Activated T-helper 1 cell treated with anti-CD3 and anti-CD28 coated beads, Interleukin-12 subunit alpha, Interleukin-12 subunit beta, Interleukin-2, Interleukin-4 antibody, amounts not matched to agents 30 ng/mL and 10 ng/mL and 1 ng/mL, durations not matched to agents 14 hours and 24 hours and 36 hours (primary cell): ENCODE measurements at places on chromosomes 5 and 9. TPM values are rescaled to one million over a fixed set of nuclear protein-coding genes. Genes with fewer than 3 reads are reported as not detected.
A peak's percentile ranks its signal among the peaks of the same experiment; 100 is the strongest.

CBY3 gene
- total RNA-seq: 0.66 and 1.0 TPM in 2 replicates

SMIM3 gene
- 12.8 and 13.4 TPM in 2 replicates for total RNA-seq

PCDHB7 gene
- not detected in 2 replicates for total RNA-seq

- no peaks in the 10 kb centered on the region for H3K4me1 ChIP-seq
- no peak for DNase-seq
- no peak overlapping the region for H3K27ac ChIP-seq
- H3K4me3 ChIP-seq: no peak overlapping the region
- no peaks in the 10 kb centered on the region for H3K36me3 ChIP-seq
Measured at GRCh38 chr9:100499460-100499859, 26.5 kb downstream of the TMEFF1 start.

GRCh38 chr9:130183133-130183762 lies 11.0 kb downstream of the NCS1 start:
- no peak overlapping the region for H3K4me3 ChIP-seq
- H3K27ac ChIP-seq: no peak overlapping the region
- peaks cover 4% of the 10 kb centered on the region for H3K27me3 ChIP-seq
- no peaks in the 10 kb centered on the region for H3K36me3 ChIP-seq
- no peaks in the 10 kb centered on the region for H3K4me1 ChIP-seq

- peaks cover 8% of the 10 kb centered on the region for H3K27me3 ChIP-seq
- H3K36me3 ChIP-seq: no peaks in the 10 kb centered on the region
- no peak for DNase-seq
- no peaks in the 10 kb centered on the region for H3K4me1 ChIP-seq
Measured at GRCh38 chr9:69149321-69149807, 24.7 kb upstream of the TJP2 start.

GRCh38 chr9:87445646-87446045 lies 52.0 kb upstream of the DAPK1 start:
- no peak overlapping the region for H3K27ac ChIP-seq
- peaks cover 2% of the 10 kb centered on the region for H3K27me3 ChIP-seq
- no peak for DNase-seq
- H3K36me3 ChIP-seq: no peaks in the 10 kb centered on the region

GRCh38 chr5:54294097-54294667 lies 16.2 kb downstream of the ARL15 start:
- H3K4me1 ChIP-seq: peaks cover 5% of the 10 kb centered on the region
- DNase-seq: no peak
- peaks cover 4% of the 10 kb centered on the region for H3K27me3 ChIP-seq
- H3K4me3 ChIP-seq: no peak overlapping the region
- H3K27ac ChIP-seq: no peak overlapping the region
- H3K36me3 ChIP-seq: no peaks in the 10 kb centered on the region

GRCh38 chr5:88829054-88829453 lies 53.9 kb downstream of the MEF2C start:
- no peaks in the 10 kb centered on the region for H3K36me3 ChIP-seq
- no peak for DNase-seq
- peak overlapping the region; percentile 67 for H3K27ac ChIP-seq
- peaks cover 3% of the 10 kb centered on the region for H3K27me3 ChIP-seq

DNA sequence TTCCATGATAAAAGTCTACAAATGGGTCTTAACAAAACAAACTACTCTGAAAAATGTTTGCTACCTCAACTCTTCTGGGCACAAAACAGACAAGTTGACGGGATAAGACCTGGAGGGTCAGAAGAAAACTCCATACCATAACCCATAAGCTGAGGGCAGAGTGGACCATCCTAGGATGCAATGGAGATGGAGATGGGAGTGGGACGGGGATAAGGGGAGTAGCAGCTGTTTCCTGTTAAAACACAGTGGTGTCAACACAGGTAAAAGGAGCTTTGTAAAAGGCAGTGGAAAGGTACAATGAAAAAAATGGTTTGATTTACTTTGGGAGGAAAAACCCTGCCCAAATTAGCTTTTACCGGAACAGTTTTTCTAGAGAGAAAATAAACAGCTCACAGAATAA lies 41.6 kb downstream of the CEMIP2 start:
- DNase-seq: no peak
- peaks cover 19% of the 10 kb centered on the region for H3K4me1 ChIP-seq
- H3K4me3 ChIP-seq: no peak overlapping the region
- H3K27ac ChIP-seq: no peak overlapping the region
- peaks cover 55% of the 10 kb centered on the region for H3K36me3 ChIP-seq
- H3K27me3 ChIP-seq: no peaks in the 10 kb centered on the region
